T-helper 2 cell treated with Interferon-gamma antibody and Interleukin-4, amounts not matched to agents 5 μg/mL and 100 μg/mL, for 36 hours (primary cell): ENCODE measurements at places on chromosomes 7 and 10.
A peak's percentile ranks its signal among the peaks of the same experiment; 100 is the strongest.

- no peak overlapping the region for H3K27ac ChIP-seq
- H3K27me3 ChIP-seq = peaks cover 73% of the 10 kb centered on the region
- DNase-seq = no peak
Observed at GRCh38 chr10:77636967-77637531, 559 bp downstream of the KCNMA1 start.

- peaks cover 61% of the 10 kb centered on the region for H3K36me3 ChIP-seq
- H3K4me3 ChIP-seq = no peak overlapping the region
- H3K4me1 ChIP-seq = peaks cover 20% of the 10 kb centered on the region
- DNase-seq = no peak
Observed at GRCh38 chr10:119115926-119116325, 12.0 kb downstream of the DENND10 start.

GRCh38 chr7:87003872-87004798 is 55.3 kb downstream of the ELAPOR2 start:
- no peaks in the 10 kb centered on the region for H3K27me3 ChIP-seq
- H3K4me3 ChIP-seq = no peak overlapping the region
- no peaks in the 10 kb centered on the region for H3K36me3 ChIP-seq
- no peak overlapping the region for H3K27ac ChIP-seq
- no peak for DNase-seq
- peaks cover 5% of the 10 kb centered on the region for H3K4me1 ChIP-seq

- DNase-seq = no peak
- peaks cover 8% of the 10 kb centered on the region for H3K4me1 ChIP-seq
- H3K27me3 ChIP-seq = no peaks in the 10 kb centered on the region
Observed at GRCh38 chr10:30284865-30285594, 64.0 kb downstream of the MTPAP start.

- peaks cover 4% of the 10 kb centered on the region for H3K36me3 ChIP-seq
- H3K4me3 ChIP-seq = peak overlapping the region; percentile 66
- H3K27me3 ChIP-seq = no peaks in the 10 kb centered on the region
- peak overlapping the region; percentile 85 for H3K27ac ChIP-seq
Observed at GRCh38 chr10:31707093-31708039, 221.3 kb downstream of the ARHGAP12 start.

DNA sequence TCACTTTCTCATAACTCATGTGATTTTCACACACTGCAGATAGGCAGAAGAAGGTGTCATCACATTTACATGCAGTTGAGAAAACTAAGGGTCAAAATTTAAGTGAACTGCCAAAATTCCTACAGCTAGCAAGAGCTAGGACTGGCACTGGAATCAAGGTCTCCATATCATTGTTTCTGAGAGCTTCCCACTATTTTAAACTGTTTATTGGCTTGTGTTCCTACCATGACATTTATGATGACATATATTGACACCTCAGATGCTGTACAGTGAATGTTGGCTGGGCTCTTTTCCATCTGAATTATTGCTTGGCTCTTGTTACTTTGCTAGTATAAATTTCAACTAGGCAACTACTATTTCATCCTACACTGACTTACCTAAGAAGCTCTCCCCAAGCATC is 2.0 kb downstream of the THSD7A start:
- H3K4me1 ChIP-seq = peaks cover 3% of the 10 kb centered on the region
- no peak overlapping the region for H3K27ac ChIP-seq
- H3K27me3 ChIP-seq = peaks cover 44% of the 10 kb centered on the region
- no peak for DNase-seq

GRCh38 chr7:28666154-28666553 is 253.8 kb downstream of the CREB5 start:
- no peaks in the 10 kb centered on the region for H3K36me3 ChIP-seq
- DNase-seq = no peak
- peaks cover 23% of the 10 kb centered on the region for H3K27me3 ChIP-seq
- peaks cover 11% of the 10 kb centered on the region for H3K4me1 ChIP-seq

DNA sequence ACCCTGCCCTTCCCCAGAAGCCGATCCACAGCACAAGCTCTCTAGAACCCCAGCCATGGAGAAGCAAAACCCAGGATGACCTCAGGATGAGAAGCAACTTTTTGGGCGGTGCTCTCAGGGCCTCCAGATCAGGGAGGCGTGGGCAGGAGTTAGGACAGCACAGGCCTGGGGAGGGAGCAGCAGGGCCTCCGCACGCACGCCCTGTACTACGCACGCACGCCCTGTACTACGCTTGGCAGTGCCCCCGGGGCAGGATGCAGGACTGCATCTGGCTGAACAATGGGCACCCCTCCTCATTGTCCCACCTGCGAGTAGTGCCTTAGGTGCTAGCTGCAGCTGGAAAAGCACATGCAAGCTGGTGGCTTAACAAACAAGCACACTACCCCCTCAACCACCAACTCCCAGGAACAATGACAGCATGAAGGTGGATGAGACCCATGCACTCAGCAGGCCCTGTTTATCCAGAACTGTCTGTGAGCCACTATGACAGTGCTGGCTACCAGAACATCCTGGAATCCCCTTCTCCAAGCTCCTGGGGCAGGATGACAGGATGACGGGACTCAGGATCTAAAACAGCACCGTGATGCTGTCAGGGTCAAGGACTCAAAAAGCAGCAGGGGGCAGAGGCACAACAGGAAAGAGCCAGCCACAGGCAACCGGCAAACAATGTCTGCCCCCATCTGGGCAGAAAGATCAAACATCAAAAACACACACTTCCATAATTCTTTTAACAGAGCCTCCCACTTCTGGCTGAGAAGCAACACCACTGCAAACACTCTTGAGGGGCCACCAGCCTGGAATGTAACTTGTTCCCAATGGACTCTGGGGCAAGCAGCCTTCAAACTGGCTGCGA is 11.8 kb downstream of the PODXL start:
- no peaks in the 10 kb centered on the region for H3K27me3 ChIP-seq
- H3K27ac ChIP-seq = no peak overlapping the region
- no peaks in the 10 kb centered on the region for H3K36me3 ChIP-seq

- no peak overlapping the region for H3K4me3 ChIP-seq
- DNase-seq = no peak
Observed at GRCh38 chr7:20577441-20578071, 37.9 kb upstream of the ABCB5 start.

- no peaks in the 10 kb centered on the region for H3K27me3 ChIP-seq
- no peak for DNase-seq
- peaks cover 2% of the 10 kb centered on the region for H3K4me1 ChIP-seq
- H3K27ac ChIP-seq = no peak overlapping the region
Observed at GRCh38 chr10:26528048-26528447, 89.9 kb downstream of the APBB1IP start.

DNA sequence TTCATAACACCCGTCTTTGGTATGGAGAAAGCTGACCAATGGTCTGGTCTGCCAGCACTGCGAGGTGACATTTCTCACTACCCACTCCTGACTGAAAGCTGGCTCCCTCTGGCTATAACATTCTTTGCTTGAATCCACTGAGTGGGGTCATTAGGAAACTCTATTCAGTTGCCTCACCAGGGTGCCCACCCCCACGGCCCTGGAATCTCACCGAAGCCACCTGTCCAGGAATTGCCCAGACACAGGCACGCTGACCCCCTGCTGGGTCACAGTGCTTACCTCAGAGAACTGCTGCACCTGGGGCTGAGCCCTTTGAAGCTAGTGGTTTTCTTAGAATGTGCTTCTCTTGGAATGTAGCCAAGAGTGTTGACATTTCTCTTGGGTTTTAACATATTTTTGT is 28.6 kb downstream of the HECW1 start:
- no peak overlapping the region for H3K4me3 ChIP-seq
- no peak for DNase-seq
- H3K27ac ChIP-seq = no peak overlapping the region
- no peaks in the 10 kb centered on the region for H3K27me3 ChIP-seq

GRCh38 chr10:67785098-67785497 is 52.9 kb downstream of the DNAJC12 start:
- peak; percentile 26 for DNase-seq
- H3K36me3 ChIP-seq = no peaks in the 10 kb centered on the region
- H3K4me1 ChIP-seq = peaks cover 50% of the 10 kb centered on the region
- H3K27me3 ChIP-seq = no peaks in the 10 kb centered on the region
- peak overlapping the region; percentile 21 for H3K4me3 ChIP-seq
- peak overlapping the region; percentile 62 for H3K27ac ChIP-seq

DNA sequence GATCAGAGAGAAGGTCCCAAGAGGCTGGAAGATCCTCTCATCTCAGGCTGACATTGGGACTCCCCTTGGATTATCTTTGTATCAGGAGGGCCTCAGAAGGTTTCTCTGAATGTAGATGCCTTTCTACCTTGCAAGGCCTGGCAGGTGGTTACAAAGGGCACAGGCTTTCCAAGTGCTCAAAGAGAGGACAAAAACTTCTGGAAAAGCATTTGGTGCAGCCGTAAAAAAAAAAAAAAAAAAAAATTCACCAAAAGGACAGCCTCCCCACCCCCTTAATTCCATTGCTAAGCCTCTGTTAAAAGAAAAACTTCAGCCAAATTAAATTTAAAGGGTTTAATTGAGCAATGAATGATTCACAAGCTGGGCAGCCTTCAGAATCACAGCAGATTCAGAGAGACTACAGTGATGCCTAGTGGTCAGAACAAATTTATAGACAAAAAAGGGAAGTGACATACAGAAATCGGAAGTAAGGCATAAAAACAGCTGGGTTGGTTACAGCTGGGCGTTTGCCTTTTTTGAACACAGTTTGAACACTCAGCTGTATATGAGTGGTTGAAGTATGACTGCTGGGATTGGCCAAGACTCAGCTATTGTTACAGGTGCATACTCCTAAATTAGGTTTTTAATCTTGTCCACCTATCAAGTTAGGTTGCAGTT is 42.5 kb upstream of the LRGUK start:
- no peak for DNase-seq
- no peak overlapping the region for H3K27ac ChIP-seq
- H3K27me3 ChIP-seq = no peaks in the 10 kb centered on the region
- H3K4me3 ChIP-seq = no peak overlapping the region
- no peaks in the 10 kb centered on the region for H3K4me1 ChIP-seq
- no peaks in the 10 kb centered on the region for H3K36me3 ChIP-seq

DNA sequence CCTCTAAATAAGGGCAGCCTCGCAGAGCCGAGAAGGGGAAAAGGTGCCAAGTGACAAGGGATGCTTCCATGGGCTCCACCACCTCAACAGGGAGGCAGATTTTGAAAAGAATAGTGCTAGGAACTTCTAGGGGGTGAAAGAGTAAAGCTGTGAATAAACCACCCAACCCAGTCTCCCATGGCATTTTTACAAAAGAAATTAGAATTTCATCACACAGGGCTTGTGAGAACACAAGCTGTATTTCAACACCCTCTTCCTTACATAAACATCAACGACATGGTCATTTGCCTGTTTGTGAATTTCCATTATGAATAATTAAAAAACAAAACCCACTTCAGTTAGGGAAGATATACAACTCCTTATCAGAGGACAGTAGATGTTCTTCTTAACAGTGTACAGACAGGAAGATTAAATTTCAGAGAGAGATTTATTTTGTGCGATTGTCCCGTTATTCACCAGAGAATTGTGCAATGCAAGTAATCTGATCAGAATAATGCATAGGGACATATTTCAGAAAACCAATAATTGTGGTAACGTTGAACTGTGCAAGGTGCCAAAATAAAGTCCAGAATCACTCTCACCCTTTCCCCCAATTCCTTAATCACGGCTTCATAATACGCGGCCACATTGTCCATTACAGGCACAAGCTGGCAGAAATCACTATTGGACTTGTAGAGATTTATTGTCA is 207.8 kb upstream of the MGMT start:
- H3K4me3 ChIP-seq = no peak overlapping the region
- no peak overlapping the region for H3K27ac ChIP-seq
- H3K36me3 ChIP-seq = no peaks in the 10 kb centered on the region
- no peaks in the 10 kb centered on the region for H3K27me3 ChIP-seq
- no peak for DNase-seq

- no peak overlapping the region for H3K4me3 ChIP-seq
- DNase-seq = no peak
- no peak overlapping the region for H3K27ac ChIP-seq
- H3K4me1 ChIP-seq = peaks cover 23% of the 10 kb centered on the region
- H3K27me3 ChIP-seq = no peaks in the 10 kb centered on the region
Observed at GRCh38 chr7:73570521-73570920, 7.9 kb downstream of the TBL2 start.

GRCh38 chr10:99569253-99569939 is 36.7 kb downstream of the NKX2-3 start:
- H3K36me3 ChIP-seq = no peaks in the 10 kb centered on the region
- H3K4me1 ChIP-seq = no peaks in the 10 kb centered on the region
- H3K27me3 ChIP-seq = peaks cover 13% of the 10 kb centered on the region

GRCh38 chr10:133530506-133530905 is 3.3 kb downstream of the CYP2E1 start:
- H3K4me3 ChIP-seq = no peak overlapping the region
- DNase-seq = no peak
- no peaks in the 10 kb centered on the region for H3K36me3 ChIP-seq
- peaks cover 12% of the 10 kb centered on the region for H3K4me1 ChIP-seq
- H3K27ac ChIP-seq = no peak overlapping the region

- H3K36me3 ChIP-seq = peaks cover 2% of the 10 kb centered on the region
- peaks cover 10% of the 10 kb centered on the region for H3K4me1 ChIP-seq
- no peak overlapping the region for H3K27ac ChIP-seq
- DNase-seq = no peak
- no peak overlapping the region for H3K4me3 ChIP-seq
Observed at GRCh38 chr10:114301177-114301576, 62.1 kb downstream of the VWA2 start.

GRCh38 chr10:34474009-34474376 is 341.1 kb downstream of the PARD3 start:
- no peak overlapping the region for H3K27ac ChIP-seq
- H3K36me3 ChIP-seq = no peaks in the 10 kb centered on the region
- H3K4me3 ChIP-seq = no peak overlapping the region
- DNase-seq = no peak
- H3K4me1 ChIP-seq = no peaks in the 10 kb centered on the region

DNA sequence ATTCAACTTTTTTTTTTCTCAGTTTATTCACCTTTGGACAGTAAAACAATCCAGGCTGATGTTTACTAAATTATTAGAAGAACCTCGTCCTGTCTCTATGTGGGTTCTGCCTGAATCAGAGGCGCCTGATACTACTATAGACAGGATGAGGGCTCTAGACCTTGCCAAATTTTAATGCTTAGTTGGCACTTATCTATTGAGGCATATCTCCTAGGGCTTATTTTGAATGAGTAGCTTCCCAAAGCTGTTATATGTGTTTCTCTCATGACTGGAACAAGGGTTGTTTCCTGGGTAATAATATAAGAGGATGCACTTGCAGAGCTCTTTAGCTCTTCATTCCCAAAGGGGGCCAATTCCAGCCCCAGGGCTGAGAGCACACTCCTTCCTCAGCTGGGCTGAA is 23.6 kb downstream of the HECW1 start:
- no peak for DNase-seq
- no peak overlapping the region for H3K4me3 ChIP-seq
- H3K27me3 ChIP-seq = peaks cover 7% of the 10 kb centered on the region

- no peaks in the 10 kb centered on the region for H3K36me3 ChIP-seq
- H3K4me3 ChIP-seq = no peak overlapping the region
- no peaks in the 10 kb centered on the region for H3K27me3 ChIP-seq
- no peak for DNase-seq
- peaks cover 9% of the 10 kb centered on the region for H3K4me1 ChIP-seq
Observed at GRCh38 chr7:133572843-133573242, 320.0 kb downstream of the EXOC4 start.

DNA sequence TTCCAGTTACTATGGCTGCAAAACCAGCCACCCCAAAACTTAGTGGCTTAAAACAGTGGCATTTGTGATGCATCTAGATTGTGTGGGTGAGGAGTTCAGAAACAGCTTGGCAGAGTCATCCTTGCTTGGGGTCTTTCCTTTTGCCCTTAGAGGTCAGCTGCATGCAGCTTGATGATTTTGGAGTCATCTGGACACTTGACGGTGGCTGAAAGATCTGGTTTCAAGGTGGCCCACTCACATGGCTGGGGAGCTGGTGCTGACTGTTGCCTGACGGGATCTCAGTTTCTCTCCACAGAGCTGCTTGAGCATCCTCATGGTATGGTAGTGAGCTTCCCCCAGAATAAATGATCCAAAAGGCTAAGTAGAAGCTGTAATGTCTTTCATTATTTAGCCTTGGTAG is 191.3 kb upstream of the GALNT17 start:
- no peaks in the 10 kb centered on the region for H3K4me1 ChIP-seq
- H3K27me3 ChIP-seq = no peaks in the 10 kb centered on the region
- H3K4me3 ChIP-seq = no peak overlapping the region
